ENCODE measurements at places on chromosomes 16 and 17.

DNA sequence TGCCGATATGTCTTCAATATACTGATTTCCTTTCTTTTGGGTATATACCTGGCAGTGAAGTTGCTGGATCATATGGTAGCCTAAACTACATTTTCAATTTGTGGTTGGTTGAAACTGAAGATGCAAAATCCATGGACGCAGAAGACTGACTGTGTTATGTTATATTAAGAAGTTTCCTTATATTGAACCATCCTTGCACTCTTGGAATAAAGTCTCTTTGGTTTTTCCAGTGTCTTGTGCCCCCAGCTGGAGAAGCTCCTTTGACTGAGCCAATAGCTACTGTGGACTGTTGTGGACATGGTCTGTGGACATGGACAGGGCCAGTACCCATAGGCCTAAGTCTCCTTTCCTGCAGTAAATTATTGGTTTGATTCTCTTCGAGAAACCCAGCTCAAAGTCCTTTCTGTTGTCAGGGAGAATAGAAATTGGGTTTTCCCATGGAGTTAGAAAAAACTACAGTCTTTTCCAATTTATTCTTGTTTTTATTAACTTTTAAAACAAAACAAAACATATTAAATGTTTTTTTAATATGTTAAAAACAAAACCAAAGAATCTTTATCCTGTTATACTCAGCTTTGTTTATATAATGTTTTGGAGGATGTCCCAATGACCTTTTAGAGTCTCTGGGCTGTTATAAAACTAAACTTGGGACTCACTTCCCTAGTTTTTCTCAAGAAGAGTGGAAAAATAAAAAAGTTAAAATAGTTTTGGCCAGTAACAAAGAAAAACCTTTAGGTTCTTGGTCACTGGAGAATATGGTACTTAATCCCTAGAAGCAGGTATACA is 15.2 kb upstream of the IL34 start:
- no peak for DNase-seq

DNA sequence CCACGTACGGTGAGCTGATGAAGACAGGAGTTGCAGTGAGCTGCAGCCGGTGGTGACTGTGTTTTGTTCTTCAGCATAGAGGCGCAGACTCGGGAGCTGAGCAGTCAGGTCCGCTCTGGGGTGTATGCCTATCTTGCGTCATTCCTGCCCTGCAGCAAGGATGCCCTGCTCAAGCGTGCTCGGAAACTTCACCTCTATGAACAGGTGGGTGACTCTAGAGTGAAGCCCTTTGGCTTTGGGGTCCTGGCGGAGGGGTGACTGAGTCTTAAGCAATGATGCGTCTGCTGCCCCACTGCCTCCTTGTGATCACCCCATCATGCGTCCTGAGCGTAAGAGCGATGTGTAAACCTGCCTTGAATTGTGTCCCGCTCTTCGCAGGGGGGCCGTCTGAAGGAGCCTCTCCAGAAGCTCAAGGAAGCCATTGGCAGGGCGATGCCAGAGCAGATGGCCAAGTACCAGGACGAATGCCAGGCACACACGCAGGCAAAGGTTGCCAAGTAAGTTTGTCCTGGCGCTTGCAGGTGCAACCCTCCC is 22.9 kb downstream of the UBN1 start:
- DNase-seq: no peak

DNA sequence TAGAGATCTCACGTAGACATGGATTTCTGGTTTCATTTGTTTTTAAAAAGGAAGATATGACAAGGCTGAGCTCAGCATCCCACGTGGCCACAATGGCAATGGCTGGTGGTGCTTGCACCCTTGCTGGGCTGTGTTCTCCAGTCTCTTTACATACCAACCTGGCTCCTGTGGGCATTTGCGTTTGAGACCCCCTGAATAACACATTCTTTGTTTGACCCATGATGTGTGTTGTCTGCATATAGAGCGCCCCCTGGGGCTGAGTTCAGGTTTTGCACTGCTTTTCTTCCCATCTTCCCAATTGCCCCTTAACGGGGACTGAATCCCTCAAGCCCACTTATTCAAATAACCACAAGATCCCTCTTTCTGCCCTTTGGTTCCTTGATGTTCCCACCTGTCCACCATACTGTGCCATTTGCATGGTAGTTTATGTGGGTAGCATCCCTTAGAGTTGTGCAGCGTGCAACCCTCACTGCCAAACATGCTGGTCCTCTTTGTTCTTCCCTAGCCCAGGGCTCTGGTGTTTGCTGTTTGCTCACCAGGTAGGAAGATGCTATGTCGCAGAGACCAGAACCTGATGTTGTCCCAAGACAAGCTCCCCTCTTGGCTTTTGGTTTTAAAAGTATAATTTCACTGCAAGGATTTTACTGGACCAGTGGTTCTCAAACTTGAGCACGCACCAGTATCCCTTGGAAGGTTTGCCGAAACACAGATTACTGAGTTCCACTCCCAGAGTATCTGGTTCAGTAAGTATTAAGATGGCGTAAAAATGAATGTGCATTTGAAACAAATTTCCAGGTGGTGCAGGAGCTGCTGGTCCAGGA is 38.5 kb upstream of the NKD1 start:
- DNase-seq: peak; percentile 77

DNA sequence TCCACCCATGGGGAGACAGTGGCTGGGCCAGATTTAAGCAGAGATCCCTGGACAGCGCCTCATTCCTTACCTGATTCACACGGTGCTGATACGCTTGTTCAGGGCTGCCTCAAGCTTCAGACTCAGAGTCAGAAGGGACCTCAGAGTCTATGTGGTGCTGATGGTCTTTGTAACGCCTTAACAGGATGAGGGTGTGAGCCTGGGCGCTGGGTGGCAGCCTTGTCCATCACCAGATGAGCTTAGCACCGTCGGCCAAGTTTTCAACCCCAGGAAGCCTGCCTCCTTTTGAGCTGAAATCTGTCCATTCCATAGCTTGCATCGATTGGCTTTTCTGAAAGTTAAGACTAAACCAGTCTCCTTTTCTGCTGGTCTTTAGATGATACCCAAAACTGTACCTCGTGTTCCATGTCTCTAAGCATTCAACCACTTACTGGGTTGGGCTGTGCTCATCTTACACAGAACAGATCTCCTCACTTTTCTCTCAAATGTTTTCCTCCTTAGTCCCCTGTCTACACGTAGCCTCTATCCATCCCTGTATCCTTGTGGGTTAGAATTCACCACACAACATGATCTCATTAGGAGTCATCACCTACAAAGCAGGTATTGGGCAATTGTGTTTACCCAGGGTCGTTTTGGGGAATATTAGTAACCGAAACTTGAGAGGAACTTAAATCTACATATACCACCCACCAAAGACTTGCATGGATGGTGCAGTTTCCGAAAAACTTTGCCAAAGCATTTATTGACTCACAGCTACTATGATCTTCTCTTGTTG is 573.4 kb downstream of the CDH13 start:
- no peak for DNase-seq

DNA sequence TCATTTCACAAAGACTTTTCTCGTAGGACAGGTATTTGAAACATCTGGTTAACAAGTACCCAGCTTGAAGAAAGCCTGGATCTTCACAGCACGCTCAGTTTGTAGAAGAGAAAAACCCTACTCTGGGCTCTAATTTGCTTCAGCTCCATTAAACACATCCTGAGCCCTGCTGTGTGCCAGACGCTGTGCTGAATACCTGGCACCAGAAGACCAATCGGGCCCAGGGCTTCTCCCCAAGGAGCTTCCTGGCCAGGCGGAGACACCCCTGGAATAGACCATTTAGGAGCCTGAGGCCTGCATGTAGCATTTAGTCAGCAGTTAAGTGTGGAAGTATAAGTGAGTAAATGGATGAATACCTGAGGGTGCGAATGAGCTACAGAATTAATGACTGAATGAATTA is 8.9 kb upstream of the ABAT start:
- DNase-seq: no peak

DNA sequence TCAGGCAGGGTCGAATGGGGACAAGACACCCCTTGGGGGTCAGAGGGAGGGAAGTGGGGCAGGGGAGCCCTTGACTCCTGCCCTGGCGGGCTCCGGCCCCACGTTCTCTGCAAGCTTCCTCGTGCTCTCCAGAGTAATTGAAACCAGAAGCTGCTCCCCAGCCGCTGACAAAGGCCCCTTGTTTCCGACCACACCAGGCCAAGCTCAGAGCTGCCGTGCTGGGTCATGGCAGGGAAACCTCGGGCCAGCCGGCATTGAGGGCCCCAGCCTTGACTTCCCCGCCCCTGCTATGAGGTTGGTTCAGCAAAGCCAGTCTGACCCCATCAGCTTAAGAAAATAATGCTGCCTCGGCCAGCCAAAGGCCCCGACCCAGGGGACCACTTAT is 43.3 kb downstream of the TIMM22 start:
- no peak for DNase-seq

DNA sequence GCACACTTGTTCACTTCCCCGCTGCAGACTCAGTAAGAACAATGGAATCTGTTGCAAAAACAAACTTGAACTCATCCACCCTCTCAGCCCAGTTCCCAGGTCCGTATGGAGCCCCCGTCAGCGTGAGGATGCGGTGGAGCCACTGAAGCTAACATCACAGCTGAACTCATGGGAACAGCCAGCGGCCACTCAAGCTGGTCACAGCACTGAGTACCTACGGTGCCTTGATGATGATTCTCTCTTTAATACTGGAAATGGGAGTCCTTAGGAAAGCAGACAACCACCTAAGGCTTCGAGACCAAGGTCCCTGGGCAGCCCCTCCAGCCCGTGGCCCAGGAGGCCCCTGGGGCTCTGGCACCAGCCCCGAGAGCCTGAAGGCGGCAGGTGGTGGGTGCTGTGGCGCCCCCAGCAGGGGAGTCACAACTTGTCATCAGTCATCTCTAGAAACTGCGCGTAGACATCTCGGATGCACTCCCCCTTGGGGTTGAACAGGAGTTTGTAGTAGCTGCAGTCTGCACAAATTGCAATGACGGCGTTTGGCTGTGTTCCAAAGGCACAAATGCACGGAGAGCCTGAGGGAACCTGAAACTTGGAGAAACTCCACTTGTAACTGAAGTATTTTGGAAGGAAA is 31.0 kb upstream of the RHOT1 start:
- peak; percentile 49 for DNase-seq

DNA sequence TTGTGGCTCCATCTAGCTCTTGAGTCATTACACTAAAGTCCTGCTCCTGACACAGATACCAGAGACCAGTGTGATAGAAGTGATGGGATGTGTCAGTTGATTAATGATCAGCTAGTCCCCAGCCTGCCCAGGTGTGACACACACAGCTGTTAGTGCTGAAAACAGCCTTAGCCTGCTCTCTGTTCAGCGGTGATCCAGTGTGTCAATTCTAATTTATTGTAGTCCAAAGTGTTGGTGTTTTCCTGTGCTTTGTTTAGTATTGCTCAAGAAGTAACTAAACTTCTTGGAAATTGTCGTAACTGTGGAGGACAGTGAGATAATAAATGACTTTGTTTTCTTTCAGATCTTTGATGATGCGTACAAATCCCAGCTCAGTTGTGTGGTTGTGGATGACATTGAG is 92.3 kb downstream of the WNT3 start:
- no peak for DNase-seq

DNA sequence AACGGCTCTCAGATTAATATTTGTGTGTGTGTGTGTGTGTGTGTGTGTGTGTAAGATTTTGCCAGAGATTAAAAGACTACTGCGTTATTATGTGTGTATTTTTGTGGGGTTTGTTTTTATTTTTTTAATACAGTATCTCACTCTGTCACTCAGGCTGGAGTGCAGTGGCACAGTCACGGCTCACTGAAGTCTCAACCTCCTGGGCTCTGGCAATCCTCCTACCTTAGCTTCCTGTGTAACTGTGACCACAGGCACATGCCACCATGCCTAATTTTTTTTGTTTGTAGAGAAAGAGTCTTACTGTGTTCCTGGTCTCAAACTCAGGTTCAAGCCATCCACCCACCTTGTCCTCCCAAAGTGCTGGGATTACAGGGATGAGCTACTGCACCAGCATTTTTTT is 87.2 kb downstream of the CYB561 start:
- DNase-seq: no peak

DNA sequence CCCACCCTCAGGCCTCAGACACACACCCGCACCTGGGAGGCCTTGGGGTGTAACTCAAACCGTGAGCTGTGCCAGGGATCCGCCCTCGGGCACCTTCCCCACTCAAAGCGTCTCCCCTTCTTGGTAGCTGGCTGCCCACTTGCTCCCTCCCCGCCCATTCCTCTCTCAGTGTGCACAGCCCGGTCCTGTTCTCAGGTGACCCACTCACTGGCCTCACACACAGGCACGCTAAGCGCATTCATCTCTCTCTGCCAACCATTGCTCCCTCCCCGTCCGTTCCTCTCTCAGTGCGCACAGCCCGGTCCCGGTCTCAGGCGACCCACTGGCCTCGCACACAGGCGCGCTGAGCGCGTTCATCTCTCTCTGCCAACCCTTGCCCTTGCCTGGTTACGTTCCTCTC is 20.8 kb downstream of the WDR45B start:
- no peak for DNase-seq

DNA sequence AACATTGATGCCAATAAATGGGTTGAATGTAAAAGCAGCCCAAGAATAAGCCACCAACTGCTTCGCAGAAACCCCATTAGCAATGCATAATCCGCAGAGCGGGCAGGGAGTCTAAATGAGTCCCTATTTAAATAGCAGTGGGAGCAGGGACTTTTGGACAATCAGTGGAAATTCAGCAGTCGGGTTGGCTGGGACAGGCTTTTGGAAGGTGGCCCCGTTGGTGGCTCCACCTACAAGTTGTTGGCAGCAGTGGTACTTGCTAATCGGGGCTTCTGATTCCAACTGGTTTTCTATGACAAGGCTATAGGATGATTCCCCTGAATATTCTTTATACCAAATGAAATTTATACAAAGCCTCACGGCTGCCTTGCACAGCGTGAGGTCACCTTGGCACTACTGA is 86.3 kb downstream of the WDR59 start:
- no peak for DNase-seq

GRCh38 chr17:5825717-5826330 is 241.5 kb upstream of the NLRP1 start:
- DNase-seq: no peak

- DNase-seq: no peak
These were observed 14.0 kb downstream of the MPP3 start for GRCh38 chr17:43818966-43819365.

- DNase-seq: no peak
These were observed 826 bp downstream of the UNC119 start for GRCh38 chr17:28551421-28552175.

DNA sequence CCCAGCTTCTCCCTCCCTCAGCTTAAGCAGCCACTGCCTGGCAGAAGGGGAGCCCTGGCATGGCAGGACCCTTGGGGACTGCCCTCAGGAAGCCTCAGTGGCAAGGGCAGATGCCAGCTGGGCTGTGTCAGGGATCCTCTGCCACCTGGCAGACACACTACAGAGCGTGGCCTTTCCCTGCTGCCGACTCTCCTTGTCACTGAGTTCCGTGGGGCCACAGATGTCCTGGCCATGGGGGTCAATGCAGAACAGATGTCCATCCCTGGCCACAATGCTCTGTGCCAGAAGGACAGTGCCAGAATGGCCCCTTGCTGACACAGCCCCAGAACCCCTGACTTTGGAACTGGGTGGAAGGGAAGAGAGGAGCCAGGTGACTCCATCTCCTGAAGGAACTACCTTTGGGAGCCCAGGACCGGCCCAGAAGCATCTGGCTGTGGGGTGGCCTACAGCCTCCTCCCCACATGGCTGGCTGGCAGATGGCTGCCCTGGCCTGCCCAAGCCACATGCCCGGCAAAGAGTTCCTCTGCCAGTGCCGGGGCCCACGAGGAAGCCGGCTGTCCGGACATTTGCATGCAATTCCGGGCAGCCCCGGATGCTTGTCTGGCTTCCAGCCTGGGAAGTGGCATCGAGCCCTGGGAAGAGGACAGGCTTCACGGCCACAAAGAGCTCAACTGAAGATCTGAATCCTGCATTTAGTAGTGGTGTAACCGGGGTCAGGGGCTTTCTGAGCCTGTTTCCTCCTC is 24.1 kb downstream of the NPTX1 start:
- DNase-seq: no peak

Measured in stimulated activated CD8-positive, alpha-beta memory T cell treated with anti-CD3 and anti-CD28 coated beads, Interleukin-4, amount 100 ng/mL, for 48 hours (primary cell).